Effector CD4-positive, alpha-beta T cell (primary cell): ENCODE measurements at places on chromosomes 1 and 21.

GRCh38 chr1:210678306-210678705 is 349.6 kb downstream of the HHAT start:
- DNase-seq: no peak

DNA sequence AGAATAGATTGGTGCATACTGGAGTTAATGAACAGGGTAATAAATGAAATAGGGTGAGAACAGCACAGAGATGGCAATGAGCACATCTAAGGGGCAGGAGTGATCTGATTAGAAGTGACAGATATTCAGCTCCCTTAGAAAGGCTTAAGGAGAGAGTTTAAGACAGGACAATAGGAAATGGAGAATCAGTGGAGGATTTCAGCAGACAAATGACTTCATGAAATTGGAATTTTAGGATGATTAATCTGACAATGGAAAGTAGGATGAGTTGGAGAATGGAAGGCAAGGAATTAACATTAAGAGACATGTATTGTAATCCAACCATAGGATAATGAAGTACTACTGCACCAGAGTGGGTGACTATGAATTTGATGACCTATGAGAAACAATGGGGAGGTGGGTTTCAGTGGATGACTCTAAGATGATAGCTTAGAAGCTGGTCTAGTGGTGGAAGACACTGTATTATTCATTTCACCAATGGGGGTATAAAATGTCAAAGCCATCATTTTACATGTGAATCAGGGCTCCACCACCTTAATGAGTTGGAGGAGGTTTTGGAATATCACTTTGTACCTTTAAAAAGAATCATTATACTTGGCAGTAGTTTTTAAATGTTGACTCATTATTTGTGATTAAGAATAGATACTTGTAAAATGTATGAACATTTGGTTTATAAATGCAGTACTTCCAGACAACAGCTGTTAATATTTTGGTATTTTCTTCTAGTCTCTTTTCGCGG is 139.1 kb downstream of the PLA2G4A start:
- DNase-seq: no peak

DNA sequence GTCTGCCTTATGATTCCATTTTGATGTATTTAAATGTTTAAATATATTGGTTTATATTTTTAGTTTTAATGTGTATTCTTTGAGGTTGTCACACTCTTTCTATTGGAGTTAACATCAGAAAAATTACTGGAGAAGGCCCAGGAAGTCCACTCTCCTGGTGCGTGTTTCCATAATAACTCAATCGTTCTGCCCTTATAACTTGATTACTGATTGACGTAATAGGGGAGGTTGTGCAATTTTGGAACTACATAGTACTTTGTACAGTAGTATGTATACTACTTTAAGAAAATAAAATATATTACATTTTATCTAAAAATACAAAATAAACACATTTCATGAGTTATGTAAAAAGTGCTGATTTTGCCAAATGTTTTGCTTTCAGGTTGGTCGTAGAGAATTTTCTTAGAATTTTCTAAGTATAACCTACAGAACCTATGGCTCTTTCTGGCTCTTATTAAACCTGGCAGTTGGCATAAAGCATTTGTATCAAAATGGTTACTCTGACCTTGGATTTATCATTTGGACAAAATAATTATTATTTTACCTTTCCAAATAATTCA is 5.7 kb downstream of the PLA2G4A start:
- no peak for DNase-seq

DNA sequence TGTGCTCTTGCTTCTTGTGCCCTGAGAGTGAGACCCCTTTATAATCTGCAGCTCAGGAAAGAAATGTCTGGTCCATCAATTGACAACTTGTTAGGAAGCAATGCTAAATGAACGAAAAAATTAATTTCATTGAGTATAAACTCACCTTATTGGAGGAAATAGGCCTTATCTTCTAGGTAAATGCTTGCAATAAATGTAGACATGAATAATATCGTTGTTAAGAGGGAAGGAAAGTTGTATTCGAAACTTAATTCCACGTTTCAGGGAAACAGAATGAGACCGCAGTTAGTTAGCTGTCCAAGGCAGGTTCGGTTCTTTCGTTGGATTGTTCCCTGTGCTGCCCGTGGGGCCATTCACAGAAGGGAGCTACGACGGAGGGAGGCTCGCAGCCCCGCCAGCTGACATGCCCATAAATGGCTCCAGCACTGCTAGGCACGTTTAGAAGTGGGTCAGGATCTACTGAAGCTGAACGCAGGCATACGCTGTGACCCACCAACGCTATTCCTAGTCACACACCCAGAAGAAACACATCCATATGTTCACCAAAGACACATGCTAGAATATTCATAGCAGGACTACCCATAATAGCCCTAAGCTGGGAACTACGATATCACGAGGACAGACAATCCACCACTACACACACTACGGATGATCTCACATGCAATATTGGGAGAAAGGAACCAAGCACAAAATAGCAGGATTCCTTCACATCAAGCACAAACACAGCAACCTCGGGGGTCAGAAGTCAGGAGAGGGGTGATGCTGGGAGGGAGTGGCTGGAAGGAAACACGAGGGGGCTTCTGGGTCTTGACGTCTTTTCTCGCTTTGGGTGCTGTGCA is 56.2 kb upstream of the LBR start:
- no peak for DNase-seq

DNA sequence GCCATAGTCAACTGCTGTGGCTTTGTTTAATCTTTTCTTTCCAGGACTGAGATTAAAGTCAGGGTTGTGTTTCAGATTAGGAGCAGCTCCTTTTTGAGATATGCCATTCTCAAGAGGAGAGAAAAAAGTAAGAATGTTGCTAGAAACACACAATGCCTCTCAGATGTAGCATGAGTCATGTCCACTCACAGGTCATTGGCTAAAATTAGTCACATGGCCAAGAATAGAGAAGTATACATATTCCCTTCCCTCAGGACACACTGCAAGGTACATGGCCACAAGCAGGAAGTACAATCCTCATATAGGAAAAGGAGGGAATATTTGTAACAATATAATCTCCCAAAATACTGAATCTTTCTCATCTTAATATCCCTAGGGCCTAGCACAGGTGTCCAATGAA is 141.9 kb upstream of the PTBP2 start:
- no peak for DNase-seq

DNA sequence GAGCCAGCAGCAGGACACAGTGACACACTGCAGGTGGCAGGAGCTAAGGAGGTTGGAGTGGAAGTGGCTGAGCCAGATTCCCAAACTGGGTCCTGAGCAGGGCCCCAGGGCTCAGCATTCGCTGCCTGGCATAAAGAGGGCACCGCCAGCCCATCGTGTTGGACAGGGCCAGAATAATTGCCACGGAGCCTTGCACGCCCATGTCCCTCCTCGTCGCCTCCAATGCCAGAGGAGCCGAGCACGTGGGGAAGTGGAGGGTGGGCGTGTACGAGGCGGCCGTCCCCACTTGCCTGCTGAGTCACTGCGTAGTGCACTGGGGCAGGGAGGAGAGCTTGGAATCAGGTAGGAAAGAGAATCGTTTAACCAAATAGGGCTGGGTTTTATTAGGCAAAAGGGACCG is 26.1 kb upstream of the LRRC47 start:
- no peak for DNase-seq

- DNase-seq: no peak
These were observed 98.1 kb downstream of the TM2D1 start for GRCh38 chr1:61626816-61627215.
